ENCODE measurements at places on chromosomes 5 and 9. TPM values are rescaled to one million over a fixed set of nuclear protein-coding genes. Genes with fewer than 3 reads are reported as not detected.

The CNTLN gene
- 5.4 TPM for total RNA-seq

The PNPLA7 gene
- total RNA-seq, result 1.1 TPM

The ZNF483 gene
- total RNA-seq, result 1.6 TPM

The SAPCD2 gene
- total RNA-seq, result 5.1 TPM

The TMEM215 gene
- total RNA-seq, result not detected

The LEAP2 gene
- total RNA-seq, result 0.13 TPM

The CKMT2 gene
- total RNA-seq, result 0.38 TPM

The CTXN3 gene
- not detected for total RNA-seq

The PRRT1B gene
- not detected for total RNA-seq

The OR1Q1 gene
- total RNA-seq, result not detected

The MEIKIN gene
- total RNA-seq, result not detected

The ADAMTSL1 gene
- 4.7 TPM for total RNA-seq

The KLF9 gene
- 16.7 TPM for total RNA-seq

The SOX30 gene
- not detected for total RNA-seq

The PHF24 gene
- total RNA-seq, result under 0.01 TPM

The OR1J2 gene
- not detected for total RNA-seq

The RNF183 gene
- not detected for total RNA-seq

The INSL4 gene
- not detected for total RNA-seq

The SLCO4C1 gene
- total RNA-seq, result not detected

The EIF4E1B gene
- total RNA-seq, result not detected

The GLDC gene
- total RNA-seq, result 3.4 TPM

The GNA14 gene
- total RNA-seq, result 72.2 TPM

The GKAP1 gene
- 0.89 TPM for total RNA-seq

The RASEF gene
- total RNA-seq, result under 0.01 TPM

The MEGF10 gene
- total RNA-seq, result 3.4 TPM

The ORM1 gene
- not detected for total RNA-seq

The OMD gene
- total RNA-seq, result not detected

The AGXT2 gene
- not detected for total RNA-seq

The SPACA9 gene
- total RNA-seq, result 1.0 TPM

The SKP2 gene
- total RNA-seq, result 22.5 TPM

The TLX3 gene
- total RNA-seq, result not detected

The HRH2 gene
- 0.13 TPM for total RNA-seq

The SEC61B gene
- total RNA-seq, result 87.7 TPM

The PCDHB1 gene
- total RNA-seq, result not detected

The MSX2 gene
- 0.13 TPM for total RNA-seq

The C7 gene
- 0.51 TPM for total RNA-seq

The NTNG2 gene
- 0.77 TPM for total RNA-seq

The PIP5KL1 gene
- total RNA-seq, result 1.0 TPM

The NDUFAF2 gene
- 16.6 TPM for total RNA-seq

The GHR gene
- 3.1 TPM for total RNA-seq

The DMGDH gene
- 0.76 TPM for total RNA-seq

The SLC6A7 gene
- not detected for total RNA-seq

The OR5C1 gene
- not detected for total RNA-seq

The SLC6A19 gene
- total RNA-seq, result not detected

The EFNA5 gene
- 101 TPM for total RNA-seq

The PDE6A gene
- under 0.01 TPM for total RNA-seq

The ACOT12 gene
- not detected for total RNA-seq

The CEP72 gene
- 2.4 TPM for total RNA-seq

The CTNND2 gene
- total RNA-seq, result not detected

The TAF11L5 gene
- total RNA-seq, result not detected

The ITGA2 gene
- total RNA-seq, result 63.5 TPM

The CCL19 gene
- not detected for total RNA-seq

The CDK7 gene
- total RNA-seq, result 24.9 TPM

The VCAN gene
- 0.25 TPM for total RNA-seq

The EQTN gene
- total RNA-seq, result not detected

The SV2C gene
- total RNA-seq, result under 0.01 TPM

The MFAP3 gene
- total RNA-seq, result 138 TPM

The CARTPT gene
- not detected for total RNA-seq

The HAVCR1 gene
- total RNA-seq, result not detected

All from dermis microvascular lymphatic vessel endothelial cell (primary cell).